ENCODE measurements at places on chromosomes 1 and 21.
A peak's percentile ranks its signal among the peaks of the same experiment; 100 is the strongest.

- no peak for DNase-seq
Observed at GRCh38 chr1:221689138-221689537, 52.8 kb downstream of the DUSP10 start.

- DNase-seq, result peak; percentile 76
Observed at GRCh38 chr1:25711555-25712298, 88.3 kb upstream of the SELENON start.

DNA sequence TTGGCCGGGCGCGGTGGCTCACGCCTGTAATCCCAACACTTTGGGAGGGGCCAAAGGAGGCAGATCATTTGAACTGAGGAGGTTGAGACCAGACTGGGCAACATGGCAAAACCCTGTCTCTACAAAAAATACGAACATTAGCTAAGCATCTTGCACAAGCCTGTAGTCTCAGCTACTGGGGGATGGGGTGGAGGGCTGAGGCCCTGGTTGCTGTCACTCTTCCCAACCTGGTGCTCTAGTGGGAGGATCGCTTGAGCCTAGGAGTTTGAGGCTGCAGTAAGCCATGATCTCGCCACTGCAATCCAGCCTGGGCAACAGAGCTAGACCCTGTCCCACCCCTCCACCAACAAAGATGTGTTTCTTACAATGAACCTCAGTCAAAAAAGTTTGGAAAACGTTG is 2.8 kb downstream of the PHGDH start:
- DNase-seq, result no peak

DNA sequence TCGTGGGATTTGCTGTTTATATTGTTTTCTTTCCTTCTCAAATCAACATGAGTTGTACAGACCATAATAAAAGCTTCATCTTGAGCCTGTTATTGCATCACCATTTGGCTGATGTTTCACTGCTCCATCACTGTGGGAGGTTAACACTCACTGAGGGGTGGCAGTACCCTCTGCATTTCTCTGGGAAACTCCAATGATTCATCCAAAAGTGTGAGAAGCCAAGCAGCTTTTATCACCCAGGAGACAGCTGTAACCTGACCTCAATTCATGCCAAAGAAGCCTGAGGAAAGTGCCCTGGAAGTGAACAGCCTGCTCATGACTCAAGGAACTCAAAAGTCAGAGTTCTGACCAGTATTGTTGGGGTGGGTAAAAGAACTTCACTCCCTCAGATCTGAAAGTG is 84.1 kb downstream of the GPR88 start:
- DNase-seq, result no peak

GRCh38 chr1:213186168-213186567 is 135.1 kb downstream of the RPS6KC1 start:
- no peak for DNase-seq

- DNase-seq, result no peak
Observed at GRCh38 chr1:199593475-199593874, 434.0 kb upstream of the NR5A2 start.

- no peak for DNase-seq
Observed at GRCh38 chr1:34697818-34698217, 57.0 kb upstream of the GJB5 start.

- DNase-seq, result no peak
Observed at GRCh38 chr1:93805027-93805610, 73.9 kb downstream of the DNTTIP2 start.

DNA sequence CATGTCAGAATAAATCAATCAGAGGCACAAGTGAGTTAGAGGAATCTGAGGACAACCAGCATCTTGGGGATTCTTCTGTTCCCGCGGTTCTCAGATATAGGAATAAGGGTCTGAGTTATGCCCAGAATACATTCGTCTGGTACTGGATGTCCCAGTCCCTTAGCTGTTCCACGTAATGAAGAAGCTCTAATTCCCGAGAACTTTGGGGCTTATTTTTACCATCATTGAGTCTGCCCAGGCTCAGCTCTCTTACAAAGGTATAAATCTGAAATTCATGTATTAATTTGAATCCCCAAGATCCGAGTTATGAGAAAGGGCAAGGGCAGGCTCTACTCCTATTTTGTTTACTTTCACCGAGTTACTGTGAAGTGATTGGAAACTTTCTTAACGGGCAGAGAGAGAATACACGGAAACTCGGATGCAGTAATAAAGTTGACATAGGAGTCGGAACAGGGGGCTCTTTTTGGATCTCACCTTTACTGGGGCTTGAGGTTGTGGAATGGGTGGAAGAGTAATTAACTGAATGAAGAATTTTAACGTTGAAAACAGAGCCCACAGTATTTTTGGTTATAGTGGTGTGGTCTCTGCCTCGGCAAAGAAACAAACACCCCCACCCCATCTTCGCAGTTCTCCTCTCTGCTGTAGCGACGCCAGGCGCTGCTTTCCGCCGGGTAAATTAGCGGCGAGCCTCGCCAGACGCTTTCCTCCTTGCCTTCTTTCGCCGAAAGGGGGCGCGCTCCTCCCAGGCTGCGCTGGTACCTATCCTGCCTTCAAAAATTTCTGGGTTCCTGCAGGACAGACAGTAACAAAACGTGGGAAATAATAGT is 7.1 kb downstream of the PRRX1 start:
- DNase-seq, result no peak

- no peak for DNase-seq
Observed at GRCh38 chr1:178189814-178190213, 95.9 kb downstream of the RASAL2 start.

DNA sequence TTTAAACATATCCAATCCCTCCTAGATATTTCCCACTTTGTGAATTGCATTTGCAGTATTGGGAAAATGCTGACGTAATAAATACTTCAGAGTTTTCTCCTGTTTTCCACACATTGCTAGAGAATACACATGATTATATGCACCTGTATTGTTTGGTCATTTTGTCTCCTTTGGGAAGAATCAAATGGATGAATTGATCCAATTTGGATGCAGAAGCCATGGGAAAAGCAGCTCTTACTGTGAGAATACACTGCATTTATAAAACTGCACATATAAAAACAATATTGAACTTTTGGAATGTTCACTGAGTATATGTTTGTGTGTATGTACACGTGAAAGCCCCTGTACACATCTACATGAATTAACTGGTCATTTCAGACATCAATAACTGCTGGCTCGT is 306.6 kb upstream of the LYPLAL1 start:
- no peak for DNase-seq

DNA sequence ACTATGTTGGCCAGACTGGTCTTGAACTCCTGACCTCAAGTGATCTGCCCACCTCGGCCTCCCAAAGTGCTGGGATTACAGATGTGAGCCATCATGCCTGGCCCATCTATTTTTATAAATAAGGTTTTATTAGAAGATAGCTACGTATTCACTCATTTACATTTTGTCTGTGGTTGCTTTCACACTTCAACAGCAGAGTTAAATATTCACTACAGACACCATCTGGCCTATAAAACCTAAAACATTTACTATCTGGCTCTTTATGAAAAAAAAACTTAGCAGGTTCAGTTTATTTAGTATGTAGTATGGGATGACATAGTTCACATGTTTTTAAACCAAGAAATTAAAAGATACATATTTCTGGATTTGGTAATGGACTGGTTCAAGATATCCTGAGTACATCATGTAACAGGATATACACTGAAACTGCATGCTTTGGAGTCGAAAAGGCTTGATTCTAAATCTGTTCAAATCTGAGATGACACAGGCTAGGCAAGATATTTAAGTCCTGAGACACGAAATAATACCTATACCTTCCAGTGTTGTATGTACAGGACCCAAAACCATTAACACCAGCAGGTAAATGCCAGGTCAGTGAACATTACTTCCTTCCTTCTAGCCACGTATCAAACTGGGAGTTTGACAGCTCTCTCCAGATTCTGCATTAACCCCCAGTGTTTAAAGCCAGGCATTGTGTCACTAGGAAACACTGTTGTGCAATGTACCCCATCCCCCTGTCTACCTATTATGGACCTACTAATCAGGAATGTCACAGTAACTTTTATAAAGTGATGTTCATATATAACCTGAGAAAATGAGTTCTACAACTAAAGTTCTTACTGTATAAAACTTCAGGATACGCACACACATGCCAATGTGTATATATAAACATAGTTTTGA is 54.3 kb upstream of the SDC3 start:
- no peak for DNase-seq

DNA sequence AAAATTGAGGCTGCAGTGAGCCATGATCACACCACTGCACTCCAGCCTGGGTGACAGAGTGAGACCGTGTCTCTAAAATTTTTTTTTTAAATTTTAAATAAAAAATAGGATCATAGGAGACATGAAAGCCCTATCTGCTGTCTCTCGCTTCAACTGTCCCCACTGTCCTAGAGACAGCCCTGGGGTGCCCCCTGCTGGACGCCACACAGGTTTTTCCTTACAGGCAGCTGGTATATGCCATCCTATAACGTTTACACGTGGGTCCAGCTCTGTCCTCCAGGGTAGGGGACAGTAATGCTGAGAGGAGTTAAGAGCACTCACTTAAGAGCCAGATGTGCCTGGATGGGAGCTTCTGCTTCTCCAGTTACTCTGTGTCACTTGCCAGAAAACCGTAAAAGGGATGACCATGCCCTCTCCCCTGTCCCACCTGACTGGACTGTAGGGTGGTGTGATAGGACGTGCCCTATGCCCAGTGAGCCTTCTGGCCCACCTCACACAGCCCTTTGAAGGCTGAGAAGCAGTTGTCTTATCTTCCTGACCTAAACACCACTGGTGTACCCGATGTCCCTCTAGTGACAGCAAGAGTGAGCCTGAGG is 8.5 kb downstream of the FBXO2 start:
- peak; percentile 85 for DNase-seq

GRCh38 chr1:234891427-234891826 is 237.2 kb downstream of the TOMM20 start:
- DNase-seq, result no peak
